ENCODE measurements at places on chromosomes 13 and 19.
A peak's percentile ranks its signal among the peaks of the same experiment; 100 is the strongest.

GRCh38 chr13:43783820-43784219, 3.0 kb downstream of the ENOX1 start:
- peak; percentile 30 for DNase-seq

DNA sequence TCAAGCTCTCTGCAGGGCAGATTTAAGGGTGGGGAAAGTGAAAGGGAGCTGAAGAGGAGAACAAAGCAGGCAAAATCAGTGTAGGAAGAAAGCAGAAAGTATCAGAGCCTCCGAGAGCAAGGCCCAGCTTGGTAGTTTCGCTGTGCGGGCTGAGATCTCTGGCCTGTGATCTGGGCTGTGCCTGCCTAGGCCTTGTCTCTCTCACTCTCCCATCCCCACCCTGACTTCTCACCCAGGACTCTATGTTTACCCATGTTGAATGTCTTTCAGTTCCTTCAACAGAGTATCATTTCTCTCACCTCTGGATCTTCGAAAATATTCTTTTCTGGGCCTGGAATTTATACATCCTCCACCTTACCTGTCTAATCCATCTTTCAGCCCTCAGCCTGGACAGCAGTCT, 391.3 kb downstream of the FOXO1 start:
- no peak for DNase-seq

DNA sequence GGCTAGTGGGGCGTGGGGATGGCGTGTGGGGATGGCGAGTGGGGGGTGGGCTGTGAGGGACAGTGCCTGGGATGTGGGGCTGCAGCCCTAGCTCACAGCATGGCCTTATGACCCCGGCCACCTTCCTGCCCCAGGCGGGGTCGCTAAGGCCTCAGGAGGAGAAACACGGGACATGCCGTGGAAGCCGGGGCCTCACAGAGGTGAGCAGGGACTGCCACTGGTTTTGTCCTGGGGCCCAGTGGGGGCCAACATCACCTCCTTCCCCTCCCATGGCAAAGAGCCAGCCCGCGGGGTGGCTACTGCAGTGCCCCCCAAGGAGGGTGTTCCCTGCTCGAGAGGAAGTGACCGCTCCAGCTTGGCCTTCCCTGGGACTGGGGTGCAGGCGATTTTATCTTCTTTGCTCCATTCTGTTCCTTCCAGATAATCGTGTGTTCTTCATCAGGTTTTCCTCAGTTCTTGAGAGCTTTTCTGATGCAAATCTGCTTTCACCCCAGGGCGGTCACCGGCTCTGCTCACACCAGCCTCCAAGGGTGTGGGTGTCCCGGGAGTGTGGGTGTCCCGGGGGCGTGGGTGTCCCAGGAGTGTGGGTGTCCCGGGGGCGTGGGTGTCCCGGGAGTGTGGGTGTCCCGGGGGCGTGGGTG, 1.2 kb downstream of the F7 start:
- no peak for DNase-seq

DNA sequence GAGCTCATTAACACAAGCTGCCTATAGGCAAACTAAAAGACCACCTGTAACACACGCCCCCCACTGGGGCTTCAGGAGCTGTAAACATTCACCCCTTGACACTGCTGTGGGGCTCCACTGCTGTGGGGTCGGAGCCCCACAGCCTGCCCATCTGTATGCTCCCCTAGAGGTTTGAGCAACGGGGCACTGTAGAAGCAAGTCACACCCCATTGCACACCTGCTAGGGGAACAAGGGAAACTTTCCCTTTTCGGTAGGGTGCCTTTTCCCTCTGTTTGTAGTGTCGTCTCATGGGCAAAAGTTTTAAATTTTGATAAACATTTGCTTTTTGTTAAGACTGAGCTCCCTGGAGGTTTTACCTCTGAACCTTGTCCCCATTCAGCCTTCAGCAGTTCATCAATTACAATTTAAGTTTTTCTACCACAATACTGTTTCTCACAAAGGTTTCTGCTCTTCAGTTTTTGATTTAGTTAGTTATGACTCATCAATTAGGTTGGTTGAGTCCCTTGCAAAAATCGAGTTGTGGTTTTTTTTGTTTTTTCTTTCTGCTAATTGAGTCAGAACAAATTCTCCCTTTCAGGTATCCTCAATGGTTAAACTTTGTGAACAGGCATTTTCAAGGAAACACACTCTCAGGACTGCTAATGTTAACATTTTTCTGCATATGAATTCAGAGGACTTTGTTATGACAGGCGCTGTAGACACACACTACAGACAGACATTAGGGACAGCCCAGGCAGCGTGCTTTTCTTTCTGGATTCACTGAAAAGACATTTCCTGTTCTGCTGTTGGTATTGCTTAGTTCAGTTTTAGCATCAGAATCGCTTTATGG, 35.1 kb downstream of the ZNF433 start:
- peak; percentile 27 for DNase-seq

DNA sequence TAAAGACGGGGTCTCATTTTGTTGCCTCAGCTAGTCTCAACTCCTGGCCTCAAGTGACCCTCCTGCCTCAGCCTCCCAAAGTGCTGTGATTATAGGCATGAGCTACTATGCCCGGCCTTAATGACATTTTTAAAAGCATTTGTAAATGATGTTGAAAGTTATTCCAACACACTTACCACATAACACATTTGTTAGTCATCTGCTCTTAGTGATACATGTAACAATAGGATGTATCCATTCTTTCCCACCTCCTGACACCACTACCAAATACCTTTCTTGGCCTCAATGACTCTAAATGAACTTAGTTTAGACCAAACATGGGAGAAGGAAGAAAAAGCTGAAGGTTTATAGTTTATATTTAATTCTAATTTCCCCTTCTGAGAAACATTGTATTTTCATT, 59.8 kb upstream of the MEDAG start:
- DNase-seq = no peak

DNA sequence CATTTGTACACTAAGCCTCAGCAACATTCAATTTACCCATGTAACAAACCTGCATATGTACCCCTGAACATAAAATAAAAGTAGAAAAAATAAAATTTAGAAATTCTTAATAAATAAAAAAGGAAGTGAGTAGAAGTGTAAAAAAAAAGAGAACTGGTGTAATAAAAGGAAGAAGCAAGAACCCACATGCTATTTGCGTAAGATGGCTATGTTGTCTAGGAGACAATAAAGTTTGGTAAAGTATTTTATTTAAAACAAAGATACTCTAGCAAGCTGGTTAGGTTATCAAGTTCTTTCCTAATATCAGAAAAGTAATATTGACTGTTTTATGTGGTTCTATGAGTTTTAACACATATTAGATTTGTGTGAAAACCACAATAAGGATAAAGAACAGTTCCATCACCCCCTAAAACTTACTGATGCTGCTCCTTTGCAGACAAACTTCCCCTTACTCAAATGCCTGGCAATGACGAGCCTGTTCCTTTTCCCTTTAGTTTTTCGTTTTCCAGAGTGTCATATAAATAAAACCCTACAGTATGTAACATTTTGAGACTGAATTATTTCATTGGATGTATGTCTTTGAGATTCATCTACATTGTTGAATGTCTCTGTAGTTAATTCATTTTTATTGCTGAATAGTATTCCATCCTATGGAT, 98.9 kb downstream of the TNFSF13B start:
- no peak for DNase-seq

DNA sequence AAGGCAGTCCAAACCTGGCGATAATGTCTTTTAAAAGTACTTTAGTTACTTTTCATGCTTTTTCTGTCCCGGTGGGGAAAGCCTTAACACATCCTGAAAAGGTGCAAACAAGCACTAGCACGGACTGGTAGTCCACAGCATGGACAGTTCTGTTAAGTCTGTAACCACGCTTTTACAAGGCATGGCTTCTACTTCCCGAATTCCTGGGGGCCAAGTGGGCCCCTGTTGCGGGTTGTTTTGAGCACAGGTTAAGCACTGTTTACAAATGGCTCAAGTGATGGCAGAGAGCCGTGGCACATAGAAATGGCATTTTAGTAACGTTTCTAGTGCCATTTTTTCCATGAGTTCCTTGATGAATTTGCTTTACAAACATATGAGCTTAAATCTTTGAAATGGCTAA, 37.6 kb downstream of the ZNF493 start:
- DNase-seq = no peak

DNA sequence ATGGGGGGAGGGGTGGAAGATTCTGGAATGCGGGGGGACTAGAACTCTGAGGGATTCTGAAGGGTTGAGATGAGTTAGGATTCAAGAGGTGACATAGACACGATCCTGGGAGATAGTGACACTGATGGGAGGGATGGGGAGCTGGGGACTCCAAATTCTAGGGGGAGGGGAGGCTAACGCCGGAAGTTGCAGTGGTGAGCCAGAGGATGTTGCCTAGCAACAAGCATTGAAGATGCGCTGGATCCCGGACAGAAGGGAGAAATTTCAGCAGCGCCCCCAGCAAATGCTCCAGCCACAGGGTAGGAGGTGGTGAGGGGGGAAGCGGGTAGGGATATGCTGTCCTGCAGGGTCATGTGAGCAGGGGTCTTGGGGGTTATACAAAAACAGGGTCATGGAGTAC, 6.9 kb upstream of the LTBP4 start:
- no peak for DNase-seq

GRCh38 chr19:55152017-55152416, 3.0 kb upstream of the TNNT1 start:
- no peak for DNase-seq

GRCh38 chr13:110525328-110526319, 35.9 kb downstream of the RAB20 start:
- no peak for DNase-seq

DNA sequence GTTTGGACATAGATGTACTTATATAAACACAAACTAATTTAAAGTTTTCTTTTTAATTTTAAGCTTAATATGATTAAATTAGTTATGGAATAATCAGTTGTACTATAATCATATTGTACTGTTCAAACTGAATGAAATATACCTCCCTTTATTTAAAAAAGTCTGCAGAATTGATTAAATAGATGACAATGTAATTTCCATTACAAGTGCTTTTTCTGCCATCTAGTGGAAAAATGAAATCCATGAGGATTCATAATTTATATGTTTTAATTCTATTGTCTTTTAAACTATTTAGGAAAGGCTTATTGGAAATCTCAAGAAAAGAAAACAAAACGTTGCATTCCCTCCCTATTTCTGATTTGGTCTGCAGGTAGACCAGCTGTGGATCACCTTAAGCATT, 30.9 kb downstream of the MZT1 start:
- DNase-seq = no peak

DNA sequence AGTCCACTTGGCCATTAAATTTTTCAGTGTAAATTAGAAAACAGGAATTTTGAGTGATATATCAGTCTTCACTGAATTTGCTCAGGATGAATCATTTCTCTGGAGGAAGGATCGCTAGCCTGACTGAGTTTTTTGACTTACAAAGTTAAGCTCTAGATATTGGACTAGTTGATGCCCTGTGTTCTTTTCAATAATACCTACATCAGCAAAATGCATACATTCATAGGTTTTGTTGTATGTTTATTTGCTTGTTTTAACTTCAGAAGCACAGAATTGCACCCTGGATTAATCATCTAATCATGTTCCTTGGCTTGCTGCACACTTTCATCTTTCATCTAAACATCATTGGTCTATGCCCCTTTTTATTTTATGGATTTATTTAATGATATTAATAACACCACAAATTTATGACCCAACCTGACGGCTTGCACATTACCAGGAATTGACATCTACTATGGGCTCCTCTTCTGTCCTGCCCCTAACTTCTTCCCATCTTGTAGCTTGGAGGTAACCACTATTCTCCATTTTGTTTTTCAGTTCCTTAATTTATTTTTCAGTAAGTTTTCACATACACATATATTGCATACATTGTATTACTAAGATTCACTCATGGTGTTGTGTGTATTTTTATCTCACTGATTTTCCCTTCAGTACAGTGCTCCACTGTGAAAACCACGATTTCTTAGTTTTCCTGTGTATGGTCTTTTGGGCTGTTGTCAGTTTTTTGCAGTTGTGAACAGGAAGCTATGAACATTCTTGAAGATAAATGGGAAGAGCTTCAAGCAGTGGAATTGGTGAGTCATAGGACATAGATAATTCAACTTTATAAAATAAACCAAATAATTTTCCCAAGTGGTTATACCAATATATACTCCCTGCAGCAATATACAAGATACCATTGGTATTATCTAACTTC, 23.3 kb downstream of the COMMD6 start:
- DNase-seq = no peak

DNA sequence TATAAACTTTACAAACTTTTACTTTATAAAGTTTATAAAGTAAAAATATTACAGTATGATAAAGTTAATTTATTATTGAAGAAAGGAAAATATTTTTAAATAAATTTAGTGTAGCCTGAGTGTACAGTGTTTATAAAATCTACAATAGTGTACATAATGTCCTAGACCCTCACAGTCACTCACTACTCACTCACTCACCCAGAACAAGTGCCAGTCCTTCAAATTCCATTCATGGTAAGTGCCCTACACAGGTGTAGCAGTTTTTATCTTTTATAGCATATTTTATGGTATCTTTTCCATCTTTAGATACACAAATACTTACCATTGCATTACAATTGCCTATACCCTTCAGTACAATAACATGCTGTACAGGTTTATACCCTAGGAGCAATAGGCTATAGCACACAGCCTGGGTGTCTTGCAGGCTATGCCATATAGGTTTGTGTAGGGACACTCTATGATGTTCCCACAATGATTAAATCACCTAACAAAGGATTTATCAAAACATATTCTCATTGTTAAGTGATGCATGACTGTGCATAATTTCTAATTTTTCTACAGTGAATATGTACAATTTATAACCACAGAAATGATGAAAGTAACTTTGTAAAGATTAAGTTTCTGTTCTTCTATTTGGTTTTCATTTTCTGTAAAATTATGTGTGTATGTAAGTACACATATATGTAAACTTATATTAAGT, 98.0 kb downstream of the SPRY2 start:
- no peak for DNase-seq

- DNase-seq = no peak
Measured at GRCh38 chr13:57899096-57899495, 267.6 kb downstream of the PCDH17 start.

DNA sequence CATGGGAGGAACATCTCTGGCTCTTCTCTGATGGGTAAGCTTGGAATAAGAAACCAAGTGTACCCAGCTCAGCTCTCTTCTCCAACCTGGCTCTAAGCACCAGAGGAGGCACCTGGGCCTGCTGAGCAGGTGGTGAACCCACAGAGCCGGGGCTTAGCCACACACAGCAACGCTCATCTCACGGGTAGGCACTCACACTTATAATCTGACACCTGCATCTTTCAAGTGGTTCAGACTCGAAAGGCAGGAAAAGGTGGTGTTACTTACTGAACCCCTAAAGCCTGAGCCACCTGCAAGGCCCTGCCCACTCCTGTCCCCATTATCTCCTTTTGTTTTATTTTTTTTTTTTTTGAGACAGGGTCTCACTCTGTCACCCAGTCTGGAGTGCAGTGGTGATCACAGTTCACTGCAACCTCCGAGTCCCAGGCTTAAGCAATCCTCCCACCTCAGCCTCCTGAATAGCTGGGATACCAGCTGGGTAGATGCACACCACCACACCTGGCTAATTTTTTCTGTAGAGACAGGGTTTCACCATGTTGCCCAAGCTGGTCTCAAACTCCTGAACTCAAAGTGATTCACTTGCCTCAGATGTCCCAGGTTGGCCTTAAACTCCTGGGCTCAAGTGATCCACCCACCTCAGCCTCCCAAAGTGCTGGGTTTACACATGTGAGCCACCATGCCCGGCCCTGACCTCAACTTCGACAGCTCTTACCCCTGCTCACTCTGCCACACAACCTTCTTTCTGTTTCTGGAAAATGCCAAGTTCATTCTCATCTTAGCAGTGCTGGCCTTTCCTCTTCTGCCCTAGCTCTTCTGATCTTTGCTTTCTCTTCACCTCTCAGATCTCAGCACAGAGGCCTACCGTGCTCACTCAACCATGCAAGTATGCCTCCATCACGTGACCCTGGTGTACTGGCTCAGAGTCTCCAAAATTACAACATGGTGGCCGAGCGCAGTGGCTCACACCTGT, 9.7 kb downstream of the FBXL12 start:
- DNase-seq = peak; percentile 50
